ENCODE measurements at places on chromosomes 13 and 19.

- peak overlapping the region; percentile 63 for H3K4me3 ChIP-seq
- peak overlapping the region; percentile 88 for H3K27ac ChIP-seq
- H3K36me3 ChIP-seq, result no peaks in the 10 kb centered on the region
- peaks cover 10% of the 10 kb centered on the region for H3K4me1 ChIP-seq
- peaks cover 8% of the 10 kb centered on the region for H3K27me3 ChIP-seq
Observed at GRCh38 chr19:480016-480855, 16.1 kb upstream of the MADCAM1 start.

DNA sequence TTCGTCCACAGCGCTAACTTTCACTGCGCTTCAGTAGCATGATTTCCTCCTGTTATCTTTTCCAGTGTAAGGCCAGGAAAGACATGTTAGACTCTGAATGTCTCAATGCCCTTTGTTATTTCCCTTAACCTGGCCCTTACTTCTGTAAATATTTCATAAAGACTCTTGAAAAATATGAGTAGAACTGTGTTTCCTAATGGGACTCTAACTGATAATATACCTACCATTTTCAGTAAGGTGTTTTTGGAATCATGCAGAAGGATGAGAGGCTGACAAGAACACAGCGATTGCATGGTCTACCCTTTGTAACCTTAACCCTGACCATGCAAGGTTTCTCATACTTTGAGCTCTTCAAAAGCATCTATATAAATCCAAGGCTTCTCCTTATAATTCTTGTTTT is 550.1 kb downstream of the SLITRK6 start:
- no peak overlapping the region for H3K27ac ChIP-seq
- peaks cover under 1% of the 10 kb centered on the region for H3K4me1 ChIP-seq
- no peaks in the 10 kb centered on the region for H3K27me3 ChIP-seq

DNA sequence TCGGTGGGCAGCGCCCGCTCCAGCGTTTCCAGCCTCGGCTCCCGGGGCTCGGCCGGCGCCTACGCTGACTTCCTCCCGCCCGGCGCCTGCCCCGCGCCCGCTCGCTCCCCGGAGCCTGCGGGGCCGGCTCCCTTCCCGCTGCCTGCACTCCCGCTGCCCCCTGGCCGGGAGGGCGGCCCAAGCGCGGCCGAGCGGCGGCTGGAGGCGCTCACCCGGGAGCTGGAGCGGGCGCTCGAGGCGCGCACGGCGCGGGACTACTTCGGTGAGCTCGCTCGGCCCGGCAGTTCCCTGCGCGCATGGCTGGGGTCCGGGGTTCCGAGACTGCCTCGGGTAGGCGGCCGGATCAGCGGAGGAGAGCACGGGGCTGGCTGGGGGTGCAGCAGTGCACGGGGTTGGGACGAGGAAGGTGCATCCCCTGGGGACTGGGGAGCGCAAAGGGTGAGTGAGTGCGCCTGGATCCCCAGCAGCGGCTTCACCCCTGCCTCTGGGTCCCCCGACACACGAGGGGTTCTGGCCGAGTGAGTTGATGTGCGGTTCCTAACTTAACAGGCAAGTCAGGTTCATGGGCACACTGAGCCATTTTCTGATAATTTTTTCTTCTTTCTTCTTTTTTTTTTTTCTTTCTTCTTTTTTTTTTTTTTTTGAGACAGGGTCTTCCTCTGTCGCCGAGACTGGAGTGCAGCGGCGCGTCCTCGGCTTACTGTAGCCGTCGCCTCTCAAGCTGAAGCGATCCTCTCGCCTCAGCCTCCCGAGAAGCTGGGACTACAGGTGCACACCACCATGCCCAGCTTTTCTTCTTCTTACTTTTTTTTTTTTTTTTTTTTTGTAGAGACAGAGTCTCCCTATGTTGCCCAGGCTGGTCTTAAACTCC is 1.1 kb downstream of the WTIP start:
- peaks cover 7% of the 10 kb centered on the region for H3K36me3 ChIP-seq
- no peaks in the 10 kb centered on the region for H3K27me3 ChIP-seq
- DNase-seq, result no peak
- peaks cover 29% of the 10 kb centered on the region for H3K4me1 ChIP-seq
- H3K4me3 ChIP-seq, result peak overlapping the region; percentile 83
- peak overlapping the region; percentile 67 for H3K27ac ChIP-seq

- H3K27ac ChIP-seq, result no peak overlapping the region
- no peak for DNase-seq
Observed at GRCh38 chr13:21872795-21873194, 201.9 kb downstream of the FGF9 start.

DNA sequence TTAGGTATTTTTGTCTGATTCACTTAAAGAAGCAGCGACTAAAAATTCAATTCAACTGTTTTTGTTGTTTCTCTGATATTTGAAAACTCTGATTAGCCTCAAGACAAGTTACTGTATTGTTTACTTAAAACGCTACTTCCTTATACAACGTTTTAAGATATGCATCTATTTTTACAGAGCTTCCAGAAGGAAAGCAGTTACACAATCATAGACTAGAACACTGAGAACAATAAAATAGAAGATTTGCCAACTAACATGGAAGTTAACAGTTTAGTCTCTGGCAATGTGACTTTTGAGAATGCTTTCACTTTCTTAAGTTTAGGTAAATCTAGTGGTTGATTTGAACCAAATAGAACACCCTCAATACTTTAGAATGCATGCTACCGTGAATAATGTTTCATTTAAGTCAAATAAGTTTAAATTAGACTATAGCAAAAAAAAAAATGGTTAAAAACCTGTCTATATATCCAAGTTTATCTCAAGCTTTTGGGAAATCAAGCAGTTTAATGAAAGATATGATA is 614.8 kb downstream of the DACH1 start:
- H3K27me3 ChIP-seq, result no peaks in the 10 kb centered on the region
- H3K27ac ChIP-seq, result no peak overlapping the region
- no peak overlapping the region for H3K4me3 ChIP-seq
- H3K4me1 ChIP-seq, result no peaks in the 10 kb centered on the region

DNA sequence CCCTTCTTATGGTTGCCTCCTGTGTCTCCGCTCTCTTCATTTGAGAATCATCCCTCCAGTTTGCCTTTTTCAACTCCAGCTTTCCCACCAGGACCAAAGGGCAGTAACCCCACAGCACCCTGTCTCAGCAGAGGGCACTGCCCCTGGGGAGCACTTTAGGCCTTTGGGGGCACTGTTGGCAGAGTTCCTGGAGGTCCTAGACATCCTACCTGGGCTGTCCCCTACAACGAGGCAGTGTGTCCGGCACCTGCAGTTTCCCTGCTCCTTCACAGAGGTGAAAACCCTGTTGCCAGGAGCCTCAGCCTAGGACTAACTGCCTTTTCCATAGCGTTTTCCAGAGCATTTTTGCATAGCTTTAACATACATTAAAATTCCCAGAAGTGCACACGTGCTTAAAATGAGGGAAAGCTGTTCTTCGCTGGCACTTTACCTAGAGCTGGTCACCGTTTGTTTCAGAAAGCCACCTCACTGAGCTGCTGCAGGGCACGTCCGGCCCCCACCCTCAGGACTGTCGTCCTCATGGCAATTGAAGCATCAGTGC is 234.9 kb downstream of the TEX29 start:
- H3K27ac ChIP-seq, result no peak overlapping the region
- H3K4me3 ChIP-seq, result no peak overlapping the region
- peaks cover 2% of the 10 kb centered on the region for H3K27me3 ChIP-seq
- no peak for DNase-seq

DNA sequence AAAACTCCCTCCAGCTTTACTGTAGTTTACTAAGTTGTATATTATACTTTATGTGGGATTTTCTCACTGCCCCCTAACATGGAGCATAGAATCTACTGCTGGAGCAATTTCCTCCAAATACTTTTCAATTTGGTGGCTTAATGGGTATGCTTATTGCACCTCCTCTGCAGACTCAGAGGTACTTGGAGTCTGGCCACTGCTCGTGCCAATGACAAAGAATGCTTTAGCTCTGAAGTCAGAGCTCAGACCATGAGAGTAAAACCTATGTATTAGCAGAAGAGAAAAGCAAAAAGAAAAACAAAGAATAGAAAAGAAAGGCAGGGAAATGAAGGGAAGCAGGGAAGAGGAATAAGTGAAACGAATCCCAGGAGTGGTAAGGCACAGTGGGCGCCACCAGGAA is 71.9 kb downstream of the SUCLA2 start:
- DNase-seq, result no peak
- no peak overlapping the region for H3K4me3 ChIP-seq
- H3K27me3 ChIP-seq, result peaks cover 2% of the 10 kb centered on the region
- no peaks in the 10 kb centered on the region for H3K4me1 ChIP-seq

DNA sequence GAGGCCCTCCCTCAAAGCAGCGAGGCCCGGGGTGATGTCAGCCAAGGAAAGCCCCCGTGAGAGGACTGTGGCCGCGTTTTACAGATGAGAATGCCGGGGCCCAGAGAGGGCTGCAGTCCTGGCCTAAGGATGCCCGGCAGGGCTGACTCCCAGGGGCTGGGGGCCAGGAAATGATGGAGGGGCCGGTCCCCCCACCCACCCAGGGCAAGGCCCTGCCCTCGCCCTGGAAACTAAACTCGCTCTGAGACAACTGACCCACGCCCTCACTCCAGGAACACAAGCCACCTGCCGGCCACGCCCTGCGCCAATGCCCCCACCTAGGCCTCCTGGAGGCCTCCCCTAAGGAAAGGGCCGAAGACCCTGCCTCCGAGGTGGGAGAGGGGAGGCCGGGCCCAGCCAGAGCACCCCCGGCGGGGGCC is 7.2 kb downstream of the ZBTB7A start:
- no peak for DNase-seq
- H3K36me3 ChIP-seq, result peaks cover 3% of the 10 kb centered on the region
- H3K4me1 ChIP-seq, result peaks cover 37% of the 10 kb centered on the region
- H3K27ac ChIP-seq, result peak overlapping the region; percentile 82

DNA sequence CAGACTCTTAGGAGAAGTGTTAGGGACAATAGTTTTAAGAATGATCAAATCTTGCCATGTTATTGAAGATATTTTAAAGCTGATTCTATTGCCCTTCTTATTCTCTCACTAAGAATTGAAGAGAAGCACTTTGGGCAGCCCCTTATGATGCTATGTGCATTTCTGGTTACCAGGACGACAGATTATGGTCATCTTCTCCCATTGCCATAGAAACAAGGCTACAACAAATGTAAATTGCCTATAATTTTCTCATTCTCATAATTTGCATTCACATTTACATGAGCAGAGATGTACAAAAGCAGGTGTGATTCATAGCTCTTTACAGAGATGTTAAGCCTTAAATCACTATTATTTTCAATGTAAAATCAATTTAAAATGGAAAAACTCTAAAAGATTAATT is 137.3 kb upstream of the PCDH9 start:
- H3K4me3 ChIP-seq, result no peak overlapping the region
- H3K4me1 ChIP-seq, result peaks cover 32% of the 10 kb centered on the region
- no peak for DNase-seq
- no peaks in the 10 kb centered on the region for H3K36me3 ChIP-seq
- no peaks in the 10 kb centered on the region for H3K27me3 ChIP-seq

GRCh38 chr19:10718205-10719196 is 622 bp downstream of the DNM2 start:
- DNase-seq, result peak; percentile 89
- H3K4me1 ChIP-seq, result peaks cover 23% of the 10 kb centered on the region
- H3K27me3 ChIP-seq, result no peaks in the 10 kb centered on the region
- H3K4me3 ChIP-seq, result peak overlapping the region; percentile 87

DNA sequence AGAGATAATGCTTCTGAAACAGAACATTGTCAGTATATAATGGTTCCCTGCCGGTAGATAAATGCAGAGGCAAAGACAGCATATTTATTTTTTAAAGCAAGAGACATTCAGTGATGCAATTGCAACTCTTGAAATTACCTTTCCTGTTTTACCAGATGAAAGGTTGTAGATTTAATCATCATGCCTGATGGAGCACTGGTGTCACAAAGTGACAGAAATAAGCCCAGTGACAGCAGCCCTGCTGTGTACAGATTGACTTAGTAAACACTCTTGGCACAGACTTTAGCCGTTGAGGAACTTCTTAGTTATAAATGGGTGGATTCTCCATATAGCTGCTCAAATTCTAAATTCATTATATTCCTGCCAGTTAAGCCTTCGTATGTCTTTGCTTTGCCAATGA is 172.5 kb downstream of the ITGBL1 start:
- peaks cover 75% of the 10 kb centered on the region for H3K4me1 ChIP-seq
- peak overlapping the region; percentile 84 for H3K27ac ChIP-seq

- no peak overlapping the region for H3K27ac ChIP-seq
- H3K36me3 ChIP-seq, result no peaks in the 10 kb centered on the region
- H3K4me3 ChIP-seq, result no peak overlapping the region
- H3K4me1 ChIP-seq, result peaks cover 19% of the 10 kb centered on the region
- DNase-seq, result peak; percentile 77
Observed at GRCh38 chr13:111895896-111896821, 170.8 kb upstream of the SOX1 start.

DNA sequence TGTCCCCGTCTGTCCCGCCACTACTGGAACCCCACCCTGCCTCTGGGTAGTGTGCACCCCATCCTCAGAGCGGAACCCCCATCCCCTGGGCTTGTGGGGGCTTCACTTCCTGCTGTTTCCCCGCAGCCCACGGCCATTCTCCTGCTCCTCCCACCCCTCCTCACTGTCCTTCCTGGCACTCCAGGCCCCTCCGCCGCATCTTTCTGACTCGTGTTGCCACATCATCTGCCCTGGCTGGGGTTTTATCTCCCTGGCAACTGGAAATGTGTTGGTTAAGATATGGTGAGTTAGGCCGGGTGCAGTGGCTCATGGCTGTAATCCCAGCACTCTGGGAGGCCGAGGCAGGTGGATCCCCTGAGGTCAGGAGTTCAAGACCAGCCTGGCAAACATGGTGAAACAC is 37.3 kb downstream of the KDM4B start:
- no peaks in the 10 kb centered on the region for H3K27me3 ChIP-seq
- DNase-seq, result no peak
- peaks cover 5% of the 10 kb centered on the region for H3K36me3 ChIP-seq
- no peak overlapping the region for H3K4me3 ChIP-seq

DNA sequence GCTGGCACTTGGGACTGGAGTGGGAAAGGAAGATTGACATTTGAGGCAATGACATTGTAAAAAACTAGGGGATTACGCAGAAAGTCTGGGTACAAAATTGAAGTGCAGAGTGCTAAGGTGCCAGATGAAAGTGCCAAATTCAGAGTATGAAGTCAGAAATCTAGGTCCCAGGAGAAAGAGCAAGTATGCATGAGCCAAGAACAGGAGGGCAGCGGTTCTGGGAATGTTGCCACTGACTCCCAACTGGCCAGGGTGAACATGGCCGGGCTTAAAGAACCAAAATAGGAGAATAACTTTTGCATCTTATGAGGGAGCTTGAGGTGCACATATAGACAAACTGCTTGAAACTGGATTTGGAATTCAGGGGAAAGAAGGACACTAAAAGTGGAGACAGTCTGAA is 495.8 kb upstream of the KLF12 start:
- no peaks in the 10 kb centered on the region for H3K27me3 ChIP-seq
- no peak overlapping the region for H3K27ac ChIP-seq
- no peak for DNase-seq
- H3K36me3 ChIP-seq, result no peaks in the 10 kb centered on the region
- no peak overlapping the region for H3K4me3 ChIP-seq

DNA sequence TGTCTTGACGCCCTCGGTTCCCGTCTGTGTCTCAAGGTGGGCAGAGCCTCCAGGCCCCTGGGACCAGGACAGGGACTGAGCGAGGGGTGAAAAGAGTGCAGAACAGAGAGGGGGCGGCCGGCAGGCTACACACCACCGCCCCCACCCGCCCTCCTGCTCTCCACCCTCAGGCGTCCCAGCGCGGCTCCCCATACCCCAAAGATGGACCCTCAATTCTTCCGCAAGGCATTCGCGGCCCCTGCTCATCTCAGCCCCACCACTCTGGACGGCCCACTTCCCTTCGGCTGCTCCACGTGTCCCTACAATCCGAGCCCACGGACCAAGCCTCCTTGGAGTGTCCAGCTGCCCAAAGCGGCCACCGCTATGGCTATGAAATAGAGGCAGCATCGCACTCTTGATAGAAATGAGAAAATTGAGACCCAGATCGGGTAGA is 1.8 kb downstream of the KLF16 start:
- H3K4me3 ChIP-seq, result peak overlapping the region; percentile 90
- no peak for DNase-seq
- H3K4me1 ChIP-seq, result peaks cover 46% of the 10 kb centered on the region
- H3K36me3 ChIP-seq, result no peaks in the 10 kb centered on the region
- H3K27ac ChIP-seq, result peak overlapping the region; percentile 86

Data from osteocyte (in vitro differentiated cells).